ENCODE measurements at places on chromosomes 2 and 18.

DNA sequence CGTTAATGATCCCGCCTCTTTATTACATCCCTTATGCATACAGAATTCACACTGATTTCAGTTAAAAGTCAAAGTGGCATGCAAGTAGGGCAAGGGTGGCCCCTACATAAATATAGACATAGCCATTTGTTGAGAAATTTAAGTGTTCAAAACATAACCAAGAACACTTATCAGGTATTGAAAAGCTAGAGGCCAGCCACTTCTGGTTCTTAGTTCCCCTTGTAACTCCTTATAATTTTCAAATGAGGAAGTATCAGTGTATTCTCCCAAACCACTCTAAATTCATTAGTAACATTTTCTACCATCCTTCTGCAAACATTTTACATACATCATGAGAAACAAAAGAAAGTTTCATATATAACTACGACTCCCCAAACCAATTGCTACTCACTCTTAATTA lies 5.8 kb upstream of the ARL5A start:
- no peak for DNase-seq

GRCh38 chr2:193703411-193703810 lies 1508.7 kb upstream of the TMEFF2 start:
- DNase-seq, result no peak

- DNase-seq, result no peak
Measured at GRCh38 chr2:105361102-105361889, 24.0 kb downstream of the C2orf49 start.

DNA sequence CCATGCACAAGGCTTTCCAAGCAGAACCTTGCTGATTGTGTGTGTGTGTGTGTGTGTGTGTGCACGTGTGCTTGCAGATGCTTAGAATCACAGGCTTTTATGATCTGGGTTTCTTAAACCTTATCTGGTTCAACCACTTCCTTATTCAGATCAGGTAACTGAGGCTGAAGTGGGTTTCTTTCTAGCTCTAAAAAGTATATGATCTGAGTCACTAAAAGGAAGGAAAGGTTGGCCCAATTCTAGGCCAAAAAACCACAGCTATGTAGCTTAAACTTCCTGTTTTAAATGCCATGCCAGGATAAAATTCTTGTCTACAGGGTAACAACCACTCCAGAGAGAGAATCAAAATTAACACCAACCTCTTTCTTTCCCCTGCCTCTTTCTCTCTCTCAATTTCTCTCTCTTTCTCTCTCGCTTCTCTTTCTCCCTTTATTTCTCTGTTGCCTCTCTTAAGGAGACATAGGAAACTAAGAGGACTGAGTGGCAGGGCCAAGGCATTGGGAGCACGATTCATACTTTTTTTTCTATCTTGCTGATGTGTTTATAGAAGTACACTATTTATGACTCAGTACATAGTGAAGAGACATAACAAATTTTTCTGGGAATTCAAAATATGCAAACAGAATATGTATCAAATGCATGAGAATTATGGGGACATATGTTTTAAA lies 140.3 kb downstream of the TRIB2 start:
- DNase-seq, result no peak

GRCh38 chr2:205656941-205657340 lies 25.4 kb upstream of the NRP2 start:
- no peak for DNase-seq
